Right ventricle myocardium inferior (tissue), 1 donor: ENCODE measurements at places on chromosomes 5 and 9.

DNA sequence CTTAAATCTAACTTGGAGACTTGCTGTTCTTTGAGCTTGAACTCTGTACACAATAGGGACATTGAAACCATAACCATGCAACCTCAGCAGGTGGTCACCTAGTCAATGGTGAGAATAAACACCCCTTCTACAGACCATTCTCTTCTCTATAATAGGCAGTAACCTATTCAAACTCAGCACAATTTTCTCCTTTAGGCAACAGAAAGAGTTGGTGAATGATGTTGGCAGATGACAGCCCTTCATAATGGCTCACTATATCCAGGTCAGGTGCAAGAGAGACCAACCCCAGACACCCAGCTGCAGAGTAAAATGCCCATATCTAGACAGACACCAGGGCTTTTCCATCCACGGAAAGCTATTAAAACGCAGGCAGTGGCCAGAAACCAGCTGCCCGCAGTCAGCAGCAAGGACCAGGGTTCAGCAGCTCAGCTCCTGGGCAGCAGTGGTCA lies 106.7 kb downstream of the SERINC5 start:
- DNase-seq, result no peak

GRCh38 chr5:55441954-55442353 lies 92.8 kb downstream of the PLPP1 start:
- no peak for DNase-seq

DNA sequence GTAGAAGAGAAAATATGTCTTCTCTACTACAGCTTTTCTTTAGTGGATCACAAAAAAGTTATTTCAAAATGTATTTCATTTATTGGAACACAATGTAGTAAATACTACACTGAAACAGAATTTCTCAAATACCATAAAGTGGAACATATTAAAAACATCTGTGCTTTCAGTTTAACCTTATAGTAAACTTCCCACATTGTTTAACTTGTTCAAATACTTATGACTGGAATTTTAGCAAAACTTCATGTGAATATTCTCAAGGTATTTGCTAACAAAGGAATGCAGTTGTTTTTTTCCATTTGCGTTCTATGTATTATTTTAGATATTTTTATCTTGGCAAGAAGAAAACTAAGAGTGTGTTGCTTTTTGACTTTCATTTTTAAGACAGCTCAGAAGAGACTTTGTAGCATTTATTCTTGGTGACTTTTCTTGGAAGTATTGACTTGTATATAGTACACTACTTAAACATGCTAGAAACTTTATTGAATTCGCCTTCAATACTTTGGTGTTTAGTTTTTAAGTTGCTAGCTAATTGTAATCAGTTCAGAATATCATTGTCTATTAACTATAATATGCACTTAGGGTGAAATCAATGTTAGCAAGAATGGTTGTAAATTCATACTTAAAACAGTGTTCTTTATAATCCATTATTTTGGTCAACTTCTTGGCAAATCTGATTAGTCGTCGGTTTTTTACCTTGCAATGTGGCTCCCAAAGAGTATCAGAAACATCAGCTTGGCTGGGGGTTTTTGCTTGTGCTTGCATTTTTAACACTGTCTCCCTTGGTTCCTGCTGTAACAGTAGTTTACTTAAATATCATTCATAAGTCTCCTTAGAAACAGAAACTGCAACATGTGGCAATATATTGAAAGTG lies 5.0 kb upstream of the RHOBTB3 start:
- DNase-seq, result no peak

GRCh38 chr5:66850354-66851075 lies 254.3 kb downstream of the MAST4 start:
- DNase-seq, result no peak

DNA sequence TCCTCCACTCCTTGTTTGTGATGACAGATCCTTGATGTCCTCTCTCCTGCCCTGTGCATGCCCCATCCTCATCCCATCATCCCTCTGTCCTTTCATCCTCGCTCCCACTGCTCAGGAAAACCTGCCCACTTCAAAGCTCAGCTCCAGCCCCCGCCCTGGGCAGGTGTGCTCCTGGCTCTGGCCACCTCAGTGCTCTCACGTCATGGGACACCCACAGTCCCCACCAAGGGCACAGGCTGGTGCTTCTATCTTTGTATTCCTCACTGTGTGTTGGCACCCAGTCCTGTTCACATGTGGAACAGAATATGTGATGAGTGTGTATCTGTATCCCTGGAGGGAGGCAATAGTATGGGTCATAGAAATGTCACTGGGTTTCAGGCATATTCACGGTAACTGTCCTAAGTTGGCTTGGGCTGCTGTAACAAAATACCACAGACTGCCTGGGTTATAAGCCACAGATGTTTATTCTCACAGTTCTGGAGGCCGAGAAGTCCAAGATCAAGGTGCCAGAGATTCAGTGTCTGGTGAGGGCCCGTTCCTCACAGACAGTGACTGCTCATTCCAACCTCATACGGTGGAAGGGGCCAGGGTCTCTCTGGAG lies 13.5 kb downstream of the GFPT2 start:
- DNase-seq, result peak; percentile 16

GRCh38 chr5:2738156-2738699 lies 13.2 kb downstream of the IRX2 start:
- DNase-seq, result no peak

DNA sequence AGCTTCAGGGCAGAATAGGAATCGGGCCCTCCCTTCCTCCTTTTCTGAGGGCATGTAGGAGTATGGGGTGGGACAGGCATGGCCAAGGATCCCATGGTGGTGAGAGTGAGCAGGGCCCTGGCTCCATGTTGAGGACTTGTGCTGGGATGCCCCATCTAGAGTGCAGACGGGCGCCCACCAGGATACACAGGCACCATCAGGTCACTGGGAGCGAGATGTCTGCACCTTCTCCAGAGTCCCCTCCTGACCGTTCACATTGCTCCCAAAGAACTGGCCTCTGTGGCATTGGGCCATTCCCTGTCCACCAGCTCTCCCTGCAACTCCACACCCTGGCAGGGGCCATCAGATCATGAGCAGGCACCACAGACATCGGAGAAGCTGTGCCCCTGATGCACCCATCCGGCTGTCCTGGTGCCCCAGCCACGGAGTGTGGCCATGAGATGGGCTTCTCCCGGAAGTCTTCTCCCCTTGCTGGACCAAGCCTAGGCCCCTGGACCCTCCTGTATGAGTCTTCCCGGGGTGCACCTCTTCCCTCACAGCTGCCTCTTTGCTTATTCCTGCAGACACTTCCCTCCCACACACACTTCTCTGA lies 195.0 kb downstream of the IRX2 start:
- DNase-seq, result no peak

GRCh38 chr9:82512728-82513127 lies 524.2 kb downstream of the SPATA31D1 start:
- DNase-seq, result no peak

GRCh38 chr9:88312045-88312444 lies 76.2 kb upstream of the SPIN1 start:
- DNase-seq, result no peak

- no peak for DNase-seq
Measured at GRCh38 chr5:142202282-142202681, 93.7 kb downstream of the NDFIP1 start.

DNA sequence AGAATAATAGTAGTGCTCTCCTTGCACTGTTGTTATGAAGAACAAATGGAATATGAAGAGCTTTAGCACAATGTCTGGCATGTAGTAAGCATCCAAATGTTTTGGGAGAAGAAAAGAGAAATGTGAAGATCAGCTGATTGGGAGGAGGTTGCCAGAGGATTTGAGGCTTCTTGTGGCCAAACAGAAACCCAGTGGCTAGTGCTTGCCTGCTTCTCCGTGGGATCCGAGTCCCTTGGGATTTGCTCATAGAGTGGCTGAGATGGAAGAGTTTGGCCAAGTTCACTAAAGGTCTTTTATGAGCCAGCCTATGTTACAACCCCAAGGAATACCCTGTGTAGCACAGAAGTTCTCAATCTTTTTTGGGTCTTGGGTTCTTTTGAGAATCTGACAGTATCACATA lies 86.0 kb downstream of the ANGPTL2 start:
- DNase-seq, result no peak

DNA sequence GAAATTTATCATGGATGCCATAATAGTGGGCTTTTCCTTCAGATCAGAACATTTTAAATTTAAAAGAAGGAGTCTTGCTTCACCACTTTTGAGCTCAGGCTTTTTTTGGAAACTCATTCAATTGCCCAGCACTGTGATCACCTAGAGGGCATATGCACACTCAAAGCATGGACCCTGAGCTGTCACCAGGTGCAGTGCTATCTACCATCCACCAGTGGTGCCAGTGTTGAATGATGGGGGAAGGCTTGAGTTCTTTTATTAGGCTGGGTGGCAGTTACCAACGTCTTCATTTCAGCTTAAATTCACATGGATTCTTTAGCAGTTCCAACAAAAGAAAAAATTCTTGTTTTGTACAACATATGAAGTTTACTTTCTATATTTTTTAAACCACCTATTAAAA lies 164.1 kb downstream of the CFAP90 start:
- no peak for DNase-seq

DNA sequence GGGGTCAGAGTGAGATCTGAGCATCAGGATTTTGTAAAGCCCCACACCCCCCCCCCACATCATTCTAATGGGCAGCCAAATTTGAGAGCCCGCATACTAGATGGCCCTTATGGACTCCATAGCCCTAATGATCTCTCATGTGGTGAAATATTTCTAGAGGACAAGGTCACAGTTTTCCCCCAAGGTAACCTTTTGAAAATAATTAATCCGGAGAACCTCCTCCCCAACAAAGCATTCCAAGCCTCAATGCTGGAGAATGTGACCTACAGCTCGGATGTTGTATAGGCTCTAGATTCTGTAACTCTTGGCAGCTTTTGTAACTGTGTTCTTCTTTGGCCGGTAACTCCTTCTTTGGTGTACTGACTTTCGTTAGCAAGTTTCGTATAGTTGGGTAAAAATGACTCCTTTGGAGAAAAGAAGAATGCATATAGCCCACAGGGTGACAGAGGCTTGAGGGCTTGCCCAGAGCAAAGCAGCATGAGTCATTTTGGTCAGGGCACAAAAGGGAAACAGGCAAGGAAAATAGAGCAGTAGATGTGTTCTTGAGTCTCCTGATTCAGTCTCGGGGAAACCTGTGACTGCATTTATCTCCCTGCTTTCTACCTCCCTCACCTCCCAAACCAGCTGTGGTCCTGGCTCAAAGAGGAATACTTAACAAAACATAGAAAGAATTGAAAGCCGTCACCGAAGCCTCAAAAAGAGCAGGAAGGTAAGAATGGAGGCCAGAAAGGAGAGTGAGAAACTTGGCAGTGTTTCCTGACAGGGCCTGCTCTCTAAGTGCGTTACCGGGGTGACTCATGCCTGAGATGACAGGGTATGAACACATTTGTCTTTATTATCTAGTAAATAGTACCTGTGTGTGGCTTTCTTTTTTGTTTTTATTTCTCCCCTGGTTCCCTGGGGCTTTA lies 6.6 kb upstream of the XPA start:
- no peak for DNase-seq

- no peak for DNase-seq
Measured at GRCh38 chr9:101403516-101404285, 5.0 kb downstream of the ZNF189 start.

DNA sequence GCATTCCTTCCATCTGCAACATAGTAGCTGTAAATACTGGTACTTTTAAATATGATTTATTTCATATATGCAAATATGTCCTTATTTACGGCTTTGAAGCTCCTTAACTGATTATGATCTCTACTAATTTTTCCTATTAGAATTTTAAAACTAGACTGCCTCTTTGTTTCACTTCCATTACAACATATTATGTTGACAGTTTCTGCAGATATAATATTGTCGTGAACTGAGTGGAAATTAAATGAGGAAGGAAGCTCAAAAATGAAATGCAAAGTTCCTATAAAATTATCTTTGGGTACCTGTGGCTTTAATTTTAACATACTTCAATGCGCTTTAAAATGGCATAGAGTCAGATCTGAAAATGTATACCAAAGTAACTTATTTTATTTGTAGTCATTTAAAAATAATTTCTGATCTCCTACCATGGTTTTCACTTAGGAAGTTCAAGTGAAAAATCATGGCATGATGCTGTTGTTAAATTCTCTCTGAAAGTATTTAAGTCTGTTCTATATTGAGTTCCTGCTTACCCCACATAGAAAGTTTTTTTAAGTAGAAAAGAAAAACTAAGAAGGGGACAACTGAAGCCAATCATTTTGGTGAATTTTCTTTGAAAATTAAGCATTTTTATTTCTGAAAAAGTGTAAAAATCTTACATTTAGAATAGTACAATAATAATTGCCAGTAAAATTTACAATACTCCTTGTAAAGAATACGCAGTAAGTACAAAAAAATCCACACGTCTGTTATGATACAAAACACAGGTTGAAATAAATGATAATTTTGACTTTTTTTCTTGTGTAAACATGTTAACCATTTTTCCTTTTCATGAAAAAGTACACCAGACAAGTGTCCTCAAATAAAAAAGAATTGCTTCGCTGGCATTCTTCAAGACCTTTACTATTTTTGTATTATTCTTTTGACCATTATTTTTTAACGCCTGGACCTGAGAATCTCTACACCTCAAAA lies 2.6 kb downstream of the FOXD1 start:
- DNase-seq, result no peak

GRCh38 chr5:8934455-8934854 lies 611.4 kb downstream of the SEMA5A start:
- DNase-seq, result no peak

DNA sequence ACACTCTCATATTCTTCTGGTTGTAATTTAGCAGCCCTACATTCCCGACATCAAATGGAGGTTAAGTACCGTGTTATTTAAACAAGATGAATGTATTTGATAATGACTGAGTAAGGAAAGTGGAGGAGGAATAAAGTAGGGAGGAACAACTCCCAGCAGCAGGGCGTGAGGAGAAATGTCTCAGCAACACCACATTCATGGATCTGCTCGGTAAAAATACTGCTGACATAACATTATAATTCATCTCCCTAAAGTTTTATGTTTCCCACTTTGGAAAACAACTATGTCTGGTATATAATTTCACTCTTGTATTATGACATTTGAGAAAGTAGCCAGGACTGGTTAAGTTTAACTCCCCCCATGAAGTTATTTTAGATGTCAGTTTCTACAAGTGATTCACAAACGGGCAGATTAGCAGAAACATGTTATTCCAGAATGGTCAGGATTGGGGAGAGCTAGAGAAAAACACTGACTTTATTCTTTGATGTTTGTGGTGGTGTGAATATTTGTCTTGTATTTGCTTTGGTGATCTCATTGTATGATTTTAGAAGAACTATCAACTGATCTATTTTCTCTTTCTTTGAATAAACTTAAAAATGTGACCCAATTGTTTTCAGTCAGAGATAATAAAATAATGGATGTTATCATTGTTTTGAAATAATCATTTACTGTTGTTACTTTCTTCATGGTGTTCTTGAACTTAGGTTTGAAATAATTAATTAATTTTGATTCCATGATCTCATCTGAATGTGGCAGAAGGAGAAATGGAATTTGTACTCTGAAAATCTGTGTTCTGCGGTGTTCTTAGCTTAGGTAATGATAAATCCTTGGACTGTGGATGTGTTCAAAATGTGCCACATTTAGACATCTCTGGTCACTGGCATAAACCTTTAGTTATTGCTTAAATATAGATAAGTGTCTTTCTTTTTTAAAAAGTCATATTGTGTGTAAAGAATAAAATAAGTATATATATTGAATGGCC lies 303.6 kb upstream of the ZNF608 start:
- no peak for DNase-seq

- DNase-seq, result no peak
Measured at GRCh38 chr5:172276214-172276613, 7.3 kb downstream of the UBTD2 start.

- DNase-seq, result no peak
Measured at GRCh38 chr5:86439593-86440110, 178.1 kb upstream of the COX7C start.

- no peak for DNase-seq
Measured at GRCh38 chr9:18745710-18746109, 271.8 kb downstream of the ADAMTSL1 start.
